Thoracic aorta (tissue), 2 donors: ENCODE measurements at places on chromosomes 1 and 21. TPM values are rescaled to one million over a fixed set of nuclear protein-coding genes. Genes with fewer than 3 reads are reported as not detected.
A peak's percentile ranks its signal among the peaks of the same experiment; 100 is the strongest.

DNA sequence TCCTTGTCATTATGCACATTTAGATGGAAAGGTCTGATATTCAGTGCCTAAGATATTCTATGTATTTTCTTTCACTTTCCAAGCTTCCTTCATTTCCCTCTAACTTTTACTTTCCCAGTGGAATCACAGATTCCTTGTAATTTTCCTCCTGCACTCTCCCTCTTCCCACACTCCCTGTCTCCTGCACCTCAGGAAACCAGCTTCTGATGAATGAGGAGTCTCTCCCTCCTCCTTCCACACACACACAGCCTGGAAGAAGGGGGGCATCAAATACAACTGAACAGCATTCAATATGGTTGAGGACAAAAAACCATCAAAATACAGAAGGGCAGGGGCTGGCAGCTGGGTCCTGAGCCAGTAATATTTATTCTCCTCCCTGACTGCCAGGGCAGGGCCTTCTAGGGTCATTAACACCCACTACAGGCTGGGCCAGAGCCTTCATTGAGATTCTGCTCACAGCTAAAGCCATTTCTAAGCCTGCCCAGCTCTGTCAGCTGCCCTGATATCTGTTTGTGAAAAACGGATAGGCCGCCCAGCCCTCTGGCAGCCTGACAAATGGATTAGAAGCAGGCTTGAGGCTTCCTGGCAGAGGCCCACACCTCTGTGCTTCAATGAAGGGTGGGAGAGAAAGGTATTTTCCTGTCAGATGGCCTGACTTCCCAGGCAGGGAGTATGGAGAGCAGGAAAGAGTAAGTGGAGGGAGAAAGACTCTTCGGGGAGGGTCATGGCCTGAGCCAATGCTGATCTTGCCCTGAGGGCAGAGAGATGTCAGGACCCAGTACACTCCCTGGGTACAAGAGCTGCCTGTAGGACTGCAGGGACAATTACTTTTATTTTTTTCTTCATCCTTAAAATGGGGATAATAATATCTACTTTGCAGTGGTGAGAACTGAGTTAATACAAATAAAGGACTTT lies 138.9 kb upstream of the SPATA6 start:
- H3K36me3 ChIP-seq, result no peaks in the 10 kb centered on the region
- no peaks in the 10 kb centered on the region for H3K27me3 ChIP-seq
- peaks cover 7% of the 10 kb centered on the region for H3K4me1 ChIP-seq
- no peak for DNase-seq
- no peak overlapping the region for H3K4me3 ChIP-seq

Gene ZNHIT6
- 19.1 TPM for total RNA-seq

GRCh38 chr21:14768042-14768441 lies 221.9 kb upstream of the SAMSN1 start:
- H3K4me1 ChIP-seq, result no peaks in the 10 kb centered on the region
- H3K27ac ChIP-seq, result no peak overlapping the region
- no peak for DNase-seq
- no peaks in the 10 kb centered on the region for H3K27me3 ChIP-seq
- no peak overlapping the region for H3K4me3 ChIP-seq

DNA sequence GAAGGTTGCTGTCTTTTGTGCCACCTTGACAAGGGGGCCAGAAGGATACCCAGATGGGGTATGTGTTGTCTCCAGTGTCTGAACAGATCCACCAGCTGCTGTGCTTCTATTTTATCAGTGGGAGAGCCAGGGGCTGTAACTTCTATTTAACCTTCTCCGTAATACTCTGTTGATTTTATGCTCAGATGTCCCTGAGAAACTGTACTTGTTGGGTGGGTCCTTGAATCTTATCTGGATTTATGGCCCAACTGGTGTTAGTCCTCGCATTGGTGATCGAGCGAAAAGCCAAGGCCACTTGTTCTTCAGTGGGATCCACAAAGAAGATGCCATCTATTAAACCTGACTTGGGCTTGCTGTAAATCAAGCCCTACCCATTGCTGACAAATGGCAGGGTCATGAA lies 56.4 kb downstream of the ST6GALNAC3 start:
- no peak overlapping the region for H3K27ac ChIP-seq
- H3K36me3 ChIP-seq, result no peaks in the 10 kb centered on the region
- no peaks in the 10 kb centered on the region for H3K27me3 ChIP-seq
- no peaks in the 10 kb centered on the region for H3K4me1 ChIP-seq
- no peak for DNase-seq

GRCh38 chr21:37267269-37268185 lies at the start of gene VPS26C:
VPS26C (minus strand) TSS chr21:37267334; CDS start chr21:37267294, 40 bp downstream.
- peak within 1 kb of the TSS; percentile 98 for H3K27ac ChIP-seq
- peaks cover 25% of the 10 kb centered on the region for H3K4me1 ChIP-seq
- peak within 1 kb of the TSS; percentile 91 for H3K4me3 ChIP-seq
- peak; percentile 91 for DNase-seq

DNA sequence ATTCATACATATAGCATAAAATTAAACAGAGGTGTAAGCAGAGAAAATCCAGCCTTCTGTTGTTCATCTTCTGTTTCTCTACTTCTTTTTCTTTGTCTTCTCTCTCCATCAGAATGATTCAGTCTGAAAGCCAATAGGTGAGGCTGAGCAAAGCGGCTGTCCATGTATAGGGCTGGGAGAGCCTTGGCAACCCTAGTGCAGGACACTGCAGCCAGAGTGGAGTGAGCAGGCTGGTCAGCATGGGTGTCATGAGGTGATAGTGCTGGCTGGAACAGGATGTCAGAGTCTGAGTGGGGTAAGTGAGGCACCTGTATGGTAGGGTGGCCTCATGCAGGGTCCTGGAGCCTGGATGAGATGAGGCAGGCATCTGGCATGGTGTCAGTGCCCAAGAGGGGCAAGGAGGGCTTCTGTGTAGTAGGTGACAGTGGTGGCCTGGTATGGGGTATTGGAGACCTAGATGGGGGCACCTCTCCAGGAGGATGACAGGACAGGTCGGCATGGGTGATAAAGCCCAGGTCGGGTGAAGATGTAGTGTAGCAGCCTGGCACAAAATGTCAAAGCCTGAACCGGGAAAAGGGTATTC lies 45.5 kb upstream of the GTF2B start:
- DNase-seq, result no peak
- H3K4me3 ChIP-seq, result no peak overlapping the region
- no peaks in the 10 kb centered on the region for H3K4me1 ChIP-seq

Gene OR2L5
- total RNA-seq, result not detected

GRCh38 chr1:7513081-7513480 lies 258.0 kb upstream of the VAMP3 start:
- H3K27ac ChIP-seq, result no peak overlapping the region
- DNase-seq, result no peak
- H3K27me3 ChIP-seq, result no peaks in the 10 kb centered on the region

GRCh38 chr1:34444516-34444915 lies 267.8 kb downstream of the C1orf94 start:
- no peak for DNase-seq
- H3K36me3 ChIP-seq, result no peaks in the 10 kb centered on the region
- H3K27ac ChIP-seq, result no peak overlapping the region
- no peaks in the 10 kb centered on the region for H3K4me1 ChIP-seq

DNA sequence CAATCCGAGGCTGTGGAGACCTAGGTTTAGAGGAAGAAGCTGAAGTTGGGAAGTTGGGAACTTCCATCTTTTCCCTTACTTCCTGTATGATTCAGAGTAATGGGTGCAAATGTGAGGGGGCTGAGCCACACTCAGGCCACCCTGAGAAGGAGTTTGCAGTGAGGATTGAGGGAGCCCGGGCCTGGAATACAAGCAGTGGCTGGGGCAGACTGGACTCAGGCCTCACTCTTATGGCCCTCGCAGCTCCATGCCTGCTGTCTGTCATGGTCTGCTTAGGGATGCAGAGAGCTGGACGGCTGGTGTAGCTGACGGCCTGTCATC lies 73.7 kb upstream of the RAB4A start:
- peaks cover 3% of the 10 kb centered on the region for H3K4me1 ChIP-seq
- no peak overlapping the region for H3K4me3 ChIP-seq
- H3K27me3 ChIP-seq, result no peaks in the 10 kb centered on the region
- no peaks in the 10 kb centered on the region for H3K36me3 ChIP-seq
- no peak overlapping the region for H3K27ac ChIP-seq

Gene LCE5A
- not detected for total RNA-seq

Gene USH2A
- not detected for total RNA-seq

DNA sequence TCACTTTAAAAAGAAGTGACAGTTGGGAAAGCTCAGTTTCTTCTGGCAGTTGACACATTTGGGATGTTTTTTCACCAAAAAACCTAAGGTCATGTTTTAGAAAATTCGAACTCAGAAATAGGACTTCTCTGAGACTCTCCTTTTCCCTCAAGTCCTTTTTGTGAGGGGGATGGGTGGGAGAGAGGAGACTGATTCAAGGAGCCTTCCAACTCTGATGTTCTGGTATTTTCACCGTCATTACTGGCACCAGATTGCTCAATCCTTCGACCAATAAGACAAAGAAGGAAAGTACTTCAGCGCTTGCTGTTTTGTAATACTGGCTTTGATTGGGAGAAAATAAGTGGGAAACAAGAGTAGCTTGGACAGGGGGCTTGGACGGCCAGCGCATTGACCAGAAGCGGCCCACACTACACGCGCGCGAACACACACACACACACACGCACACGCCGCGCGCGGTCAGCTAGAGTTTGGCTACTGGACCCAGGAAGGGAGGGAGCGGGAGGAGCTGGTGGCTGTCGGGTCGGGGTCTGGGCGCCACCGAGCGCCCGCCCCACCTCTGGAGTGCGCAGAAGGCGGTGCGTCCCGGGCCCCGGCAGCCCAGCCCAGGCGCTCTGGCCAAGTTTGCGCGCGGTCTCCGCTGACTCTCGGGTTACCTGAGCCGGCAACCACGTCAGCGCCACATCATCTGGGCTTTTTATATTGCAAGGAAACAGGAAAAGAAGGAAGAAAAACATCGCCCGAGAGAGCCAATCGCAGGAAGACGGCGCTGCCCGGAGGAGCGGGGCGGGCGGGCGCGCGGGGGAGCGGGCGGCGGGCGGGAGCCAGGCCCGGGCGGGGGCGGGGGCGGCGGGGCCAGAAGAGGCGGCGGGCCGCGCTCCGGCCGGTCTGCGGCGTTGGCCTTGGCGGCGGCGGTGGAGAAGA lies at the start of gene KCNK1:
Gene KCNK1 (plus strand): TSS at position 855 of the 921 bp plus-strand sequence. CDS start 66 bp downstream, at position 921.
- peak; percentile 15 for DNase-seq
- peak within 1 kb of the TSS; percentile 75 for H3K27ac ChIP-seq
- H3K36me3 ChIP-seq, result no peaks in the 10 kb centered on the region

Gene RC3H1
- total RNA-seq, result 41.5 TPM

DNA sequence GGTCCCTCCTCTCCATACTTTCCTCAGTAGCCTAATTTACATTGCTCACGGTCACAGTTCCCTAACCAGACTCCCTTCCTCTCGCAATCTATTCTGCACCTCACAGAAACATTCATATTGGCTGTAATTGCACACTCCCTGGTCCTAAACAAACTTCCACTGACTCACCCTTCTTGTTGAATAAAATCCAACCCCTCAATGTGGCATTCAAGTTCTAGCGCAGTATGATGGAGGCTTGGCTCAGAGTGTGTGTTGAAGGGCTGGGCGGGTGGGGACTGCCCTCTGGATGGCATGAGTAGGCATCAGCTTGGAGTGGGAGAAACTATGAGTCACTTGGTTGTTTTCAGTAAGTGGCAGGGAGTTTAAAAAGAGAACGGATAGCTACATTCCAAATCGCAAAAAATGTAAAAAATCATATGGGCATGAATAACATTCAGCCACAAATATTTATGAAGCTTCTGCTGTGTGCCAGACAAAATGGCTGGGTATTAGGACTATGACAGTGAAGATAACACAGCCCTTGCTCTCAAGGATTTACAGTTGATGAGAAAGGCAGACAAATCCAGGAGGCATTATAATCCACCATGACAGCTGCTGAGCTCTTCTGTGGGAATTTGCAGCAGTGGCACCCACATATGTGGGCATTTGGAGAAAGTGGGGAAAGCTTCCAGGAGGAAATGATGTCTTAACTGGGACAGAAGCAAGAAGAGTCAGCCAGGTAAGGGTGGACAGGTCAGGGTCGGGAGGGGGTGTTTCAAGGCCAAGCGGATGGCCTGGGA lies 42.2 kb upstream of the LYST start:
- H3K4me3 ChIP-seq, result peak overlapping the region; percentile 41
- no peaks in the 10 kb centered on the region for H3K36me3 ChIP-seq
- no peaks in the 10 kb centered on the region for H3K27me3 ChIP-seq

DNA sequence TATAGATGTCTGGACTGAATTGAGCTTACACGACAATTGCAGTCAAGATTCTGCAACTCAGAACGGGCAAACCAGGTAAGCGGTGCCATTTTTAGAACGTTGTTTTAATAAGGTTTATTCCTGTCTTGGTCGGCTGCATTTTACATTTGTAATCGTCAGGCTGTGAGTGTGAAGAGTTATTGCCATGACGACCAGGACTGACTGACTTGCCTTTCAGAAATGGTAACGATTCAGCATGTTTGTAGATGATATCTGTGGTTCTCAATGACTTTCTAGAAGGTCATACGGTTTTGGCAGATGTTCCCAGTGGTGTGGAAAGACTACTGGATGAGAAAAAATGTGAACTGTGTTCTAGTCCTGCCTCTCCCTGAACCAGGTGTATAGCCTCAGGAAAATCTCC lies 271.3 kb upstream of the B3GALT2 start:
- no peaks in the 10 kb centered on the region for H3K36me3 ChIP-seq
- H3K4me3 ChIP-seq, result no peak overlapping the region
- H3K27ac ChIP-seq, result no peak overlapping the region
- H3K4me1 ChIP-seq, result no peaks in the 10 kb centered on the region

- H3K36me3 ChIP-seq, result no peaks in the 10 kb centered on the region
- H3K4me3 ChIP-seq, result no peak overlapping the region
- H3K4me1 ChIP-seq, result no peaks in the 10 kb centered on the region
- no peak overlapping the region for H3K27ac ChIP-seq
- no peak for DNase-seq
- H3K27me3 ChIP-seq, result no peaks in the 10 kb centered on the region
Observed at GRCh38 chr1:13956393-13956792, 256.4 kb downstream of the PRDM2 start.

DNA sequence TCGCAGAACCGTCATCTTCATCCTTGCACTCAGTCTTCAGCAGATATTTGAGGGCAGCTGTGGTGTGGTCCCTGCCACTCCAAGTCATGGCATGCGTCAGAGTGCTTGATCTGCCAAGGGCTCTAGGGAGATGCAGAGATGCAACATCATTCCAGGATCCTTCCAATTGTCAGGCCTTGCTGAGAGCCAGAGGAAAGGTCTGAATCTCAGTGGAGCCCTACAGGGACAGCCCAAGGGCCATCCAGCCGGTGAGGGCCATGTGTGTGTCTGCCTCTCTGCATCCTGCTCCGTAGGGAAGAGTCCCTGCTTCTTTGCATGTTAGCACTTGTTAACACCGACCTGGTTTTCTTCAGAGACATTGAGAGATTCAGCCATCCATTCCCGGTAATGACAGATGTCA lies 17.6 kb downstream of the MAPKAPK2 start:
- H3K27ac ChIP-seq, result no peak overlapping the region
- H3K36me3 ChIP-seq, result no peaks in the 10 kb centered on the region
- no peak for DNase-seq
- H3K4me1 ChIP-seq, result peaks cover 86% of the 10 kb centered on the region
- no peak overlapping the region for H3K4me3 ChIP-seq
- H3K27me3 ChIP-seq, result no peaks in the 10 kb centered on the region
